ENCODE measurements at places on chromosomes 16 and 17.

- no peak for DNase-seq
Observed at GRCh38 chr16:51159296-51159695, 8.2 kb upstream of the SALL1 start.

DNA sequence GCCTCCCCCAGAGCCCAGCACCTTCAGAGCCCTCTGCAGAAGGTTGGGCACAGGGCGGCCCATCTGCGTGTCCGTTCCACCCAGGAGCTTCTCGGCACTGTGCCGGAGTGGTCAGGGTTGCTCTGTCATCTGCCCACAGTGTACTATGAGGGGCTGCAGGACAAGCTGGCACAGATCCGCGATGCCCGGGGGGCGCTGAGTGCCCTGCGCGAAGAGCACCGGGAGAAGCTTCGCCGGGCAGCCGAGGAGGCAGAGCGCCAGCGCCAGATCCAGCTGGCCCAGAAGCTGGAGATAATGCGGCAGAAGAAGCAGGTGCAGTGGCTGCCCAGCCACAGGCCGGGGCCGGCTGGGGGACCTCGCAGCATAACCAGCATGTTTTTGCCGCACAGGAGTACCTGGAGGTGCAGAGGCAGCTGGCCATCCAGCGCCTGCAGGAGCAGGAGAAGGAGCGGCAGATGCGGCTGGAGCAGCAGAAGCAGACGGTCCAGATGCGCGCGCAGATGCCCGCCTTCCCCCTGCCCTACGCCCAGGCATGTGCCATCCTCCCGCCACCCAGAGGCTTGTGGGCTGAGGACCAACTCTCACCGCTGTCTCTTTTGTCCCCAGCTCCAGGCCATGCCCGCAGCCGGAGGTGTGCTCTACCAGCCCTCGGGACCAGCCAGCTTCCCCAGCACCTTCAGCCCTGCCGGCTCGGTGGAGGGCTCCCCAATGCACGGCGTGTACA lies 6.8 kb upstream of the MRPL12 start:
- DNase-seq = no peak

DNA sequence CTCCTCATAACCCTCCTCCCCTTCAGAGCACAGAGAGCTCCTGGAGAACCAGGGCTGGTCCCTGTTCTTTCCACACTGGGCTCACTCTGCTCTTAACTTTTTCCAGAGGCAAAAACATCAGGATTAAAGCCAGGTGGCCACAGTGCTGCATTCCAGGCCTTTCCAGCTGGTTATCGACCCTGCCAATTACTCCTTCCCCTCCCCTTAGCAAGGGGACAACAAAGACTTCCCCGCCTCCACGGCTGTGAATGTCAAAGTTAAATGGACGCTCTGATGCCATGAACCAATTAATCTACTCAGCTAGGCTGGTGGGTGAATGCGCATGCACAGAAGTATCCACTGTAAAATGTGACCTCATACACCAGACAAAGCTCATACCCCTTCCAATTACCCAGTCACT lies 23.1 kb downstream of the ACLY start:
- DNase-seq = no peak

DNA sequence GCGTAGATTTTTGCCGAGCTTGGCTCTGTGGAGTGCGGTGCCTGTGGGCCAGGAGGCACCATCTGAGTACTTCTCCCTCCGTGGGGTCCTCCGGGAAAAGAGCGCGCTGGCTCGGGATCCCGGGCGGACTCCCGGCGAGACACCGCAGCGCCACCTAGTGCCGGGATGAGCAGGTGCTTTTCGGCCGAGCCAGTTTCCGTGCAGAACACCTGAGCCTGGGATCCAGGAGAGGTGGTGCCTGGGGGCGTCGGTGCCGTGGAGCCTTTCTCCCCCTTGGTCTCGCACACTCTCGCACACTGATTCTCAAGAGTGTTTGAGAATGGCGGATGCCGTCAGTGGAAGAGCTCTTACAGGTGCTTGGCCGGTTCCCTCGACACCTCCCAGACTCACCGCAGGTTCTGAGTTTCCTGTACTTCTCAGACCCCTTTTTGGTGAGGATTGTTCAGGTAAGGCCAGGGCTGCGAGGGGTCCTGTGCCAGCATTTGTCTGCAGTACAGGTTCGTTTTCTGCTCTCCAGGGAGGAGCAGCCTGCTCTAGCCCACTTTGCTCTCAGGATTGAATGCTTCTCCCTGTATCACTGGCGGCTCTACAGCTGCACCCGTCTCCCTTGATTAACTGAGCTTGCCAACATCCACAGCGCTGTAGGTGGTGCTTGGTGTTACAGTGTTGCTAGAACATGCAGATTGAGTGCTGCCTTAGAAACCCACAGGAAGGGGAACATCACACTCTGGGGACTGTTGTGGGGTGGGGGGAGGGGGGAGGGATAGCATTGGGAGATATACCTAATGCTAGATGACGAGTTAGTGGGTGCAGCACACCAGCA lies 23.3 kb downstream of the TBCD start:
- peak; percentile 38 for DNase-seq

- peak; percentile 55 for DNase-seq
Observed at GRCh38 chr17:67378454-67379250, 1.6 kb downstream of the PITPNC1 start.

- DNase-seq = no peak
Observed at GRCh38 chr16:265711-266110, 10.0 kb downstream of the RGS11 start.

DNA sequence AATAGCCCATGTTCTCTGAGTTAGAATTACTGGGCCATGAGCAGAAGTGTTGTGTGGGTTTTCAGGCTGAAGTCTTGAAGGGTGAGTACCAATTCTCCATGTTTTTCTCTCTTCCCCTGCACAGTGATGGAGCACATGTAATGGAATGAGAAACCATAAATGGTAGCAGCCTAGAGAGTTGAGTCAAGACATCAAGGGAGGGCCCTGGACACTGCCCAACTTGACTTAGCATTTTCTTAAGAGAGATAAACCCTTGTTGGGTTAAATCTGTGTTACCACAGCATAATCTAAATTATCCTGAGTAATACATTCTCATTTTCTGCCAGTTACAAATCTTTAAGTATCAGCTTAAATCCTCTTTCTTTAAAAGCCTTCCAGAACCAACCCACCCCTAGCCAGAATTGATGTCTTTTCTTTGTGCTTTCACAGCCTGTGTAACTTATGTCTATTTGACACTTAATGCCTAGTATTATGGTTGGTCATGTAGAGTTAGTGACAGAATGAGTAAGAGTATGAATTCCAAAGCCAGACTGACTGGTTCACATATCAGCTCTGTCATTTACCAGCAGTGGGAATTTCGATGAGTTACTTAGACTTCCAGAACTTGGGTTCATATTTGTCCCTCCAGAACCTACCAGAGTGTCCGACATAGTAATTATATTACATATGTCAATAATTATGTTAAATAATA lies 27.0 kb upstream of the RGS9 start:
- no peak for DNase-seq

- DNase-seq = no peak
Observed at GRCh38 chr17:29968271-29968670, 26.8 kb downstream of the EFCAB5 start.

GRCh38 chr17:35716897-35717465 lies 14.5 kb upstream of the RASL10B start:
- DNase-seq = no peak

DNA sequence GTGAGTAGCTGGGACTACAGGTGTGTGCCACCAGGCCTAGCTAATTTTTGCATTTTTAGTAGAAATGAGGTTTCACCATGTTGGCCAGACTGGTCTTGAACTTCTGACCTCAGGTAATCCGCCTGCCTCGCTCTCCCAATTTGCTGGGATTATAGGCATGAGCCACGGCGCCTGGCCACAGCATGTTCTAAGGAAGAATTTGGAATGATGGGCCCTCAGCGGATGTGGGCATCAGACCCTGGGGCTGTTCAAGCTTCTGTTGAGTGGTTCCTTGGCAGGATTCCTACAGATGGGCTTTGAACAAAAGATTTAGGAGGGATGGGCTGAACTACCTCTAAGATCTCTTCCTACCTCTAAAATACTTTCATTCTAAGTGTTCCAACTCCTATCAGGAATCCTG lies 4.1 kb downstream of the PRPSAP2 start:
- no peak for DNase-seq

GRCh38 chr17:32917081-32917480 lies 10.9 kb upstream of the TMEM98 start:
- no peak for DNase-seq

DNA sequence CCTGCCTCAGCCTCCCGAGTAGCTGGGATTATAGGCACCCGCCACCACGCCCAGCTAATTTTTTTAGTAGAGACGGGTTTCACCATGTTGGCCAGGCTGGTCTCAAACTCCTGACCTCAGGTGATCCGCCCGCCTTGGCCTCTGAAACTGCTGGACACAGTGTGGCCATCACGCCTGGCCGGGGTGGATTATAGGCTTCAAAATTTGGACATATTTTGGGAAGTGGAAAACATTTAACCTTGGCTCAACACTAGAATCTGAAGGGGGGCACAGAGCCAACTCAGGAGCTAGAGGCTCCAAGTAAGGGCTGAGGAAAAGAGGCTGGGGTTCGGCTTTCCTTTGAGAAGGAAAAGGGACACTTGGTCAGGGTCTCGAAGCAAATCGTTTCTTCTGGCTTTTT lies 2.2 kb upstream of the CDK5R1 start:
- DNase-seq = no peak

DNA sequence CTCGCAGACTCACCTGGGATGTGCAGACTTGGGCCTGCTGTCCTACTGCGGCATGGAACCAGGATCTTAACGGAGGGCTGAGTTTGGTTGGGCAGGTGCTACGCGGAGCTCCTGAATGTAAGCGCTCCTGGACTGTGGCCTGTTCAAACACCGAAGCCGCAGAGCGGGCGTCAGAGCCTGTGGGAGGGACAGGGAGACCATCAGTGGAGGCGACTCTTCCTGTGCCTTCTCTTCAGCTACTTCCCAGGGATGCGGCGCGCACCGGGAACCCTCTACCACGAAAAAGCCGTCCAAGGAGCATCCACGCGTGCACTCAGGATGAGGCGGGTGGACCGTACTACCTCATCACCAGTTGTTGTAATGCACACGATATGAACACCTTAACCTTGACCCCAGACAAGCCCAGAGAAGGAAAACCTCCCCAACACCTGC lies 2.0 kb downstream of the USP36 start:
- no peak for DNase-seq

DNA sequence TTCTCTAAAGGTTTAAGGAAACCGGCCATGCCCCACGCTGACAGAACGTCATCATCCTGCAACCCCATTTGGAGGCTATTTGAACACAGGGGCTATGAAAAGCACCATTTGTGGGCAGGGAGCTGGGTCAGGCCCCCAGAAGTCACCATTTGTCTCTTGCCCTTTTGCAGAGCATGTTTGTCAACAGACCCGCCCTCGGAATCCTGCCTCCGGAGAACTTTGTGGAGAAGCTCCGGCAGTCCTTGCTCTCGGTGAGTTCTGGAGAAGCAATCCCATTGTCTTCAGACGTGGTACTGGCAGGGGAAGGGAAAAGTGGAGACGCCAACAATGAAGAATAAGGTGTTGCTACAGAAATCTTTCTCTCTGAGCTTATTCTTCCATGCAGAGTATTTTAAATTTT lies 33.5 kb downstream of the TMEM186 start:
- no peak for DNase-seq

- no peak for DNase-seq
Observed at GRCh38 chr16:56990407-56991286, 1.3 kb downstream of the NLRC5 start.

GRCh38 chr16:9327253-9327652 lies 235.8 kb downstream of the HAPSTR1 start:
- DNase-seq = no peak

DNA sequence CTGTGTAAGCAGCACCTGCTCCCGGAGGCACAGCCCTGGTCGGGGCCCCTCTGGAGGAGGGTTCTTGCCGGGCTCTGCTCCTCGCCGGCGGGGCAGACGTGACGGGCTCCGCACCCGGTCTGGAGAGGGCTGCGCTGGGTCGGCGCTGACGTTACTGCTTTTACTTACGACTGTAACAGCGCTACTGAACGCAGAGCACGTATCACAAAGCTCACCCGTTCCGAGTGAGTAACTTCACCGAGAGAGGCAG lies 1.3 kb upstream of the RAB40C start:
- no peak for DNase-seq

- DNase-seq = no peak
Observed at GRCh38 chr17:72529386-72529785, 408.6 kb downstream of the SOX9 start.

DNA sequence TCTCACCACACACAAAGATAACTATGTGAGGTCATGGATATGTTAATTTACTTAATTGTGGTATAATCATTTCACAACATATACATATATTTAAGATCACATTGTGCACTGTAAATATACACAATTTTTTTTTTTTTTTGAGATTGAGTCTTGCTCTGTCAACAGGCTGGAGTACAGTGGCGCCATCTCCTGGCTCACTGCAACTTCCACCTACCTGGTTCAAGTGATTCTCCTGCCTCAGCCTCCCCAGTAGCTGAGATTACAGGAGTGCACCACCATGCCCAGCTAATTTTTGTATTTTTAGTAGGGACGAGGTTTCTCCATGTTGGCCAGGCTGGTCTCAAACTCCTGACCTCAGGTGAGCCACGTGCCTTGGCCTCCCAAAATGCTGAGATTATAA lies 11.5 kb upstream of the PRSS54 start:
- DNase-seq = no peak

- no peak for DNase-seq
Observed at GRCh38 chr16:66382171-66382965, 15.9 kb downstream of the CDH5 start.

DNA sequence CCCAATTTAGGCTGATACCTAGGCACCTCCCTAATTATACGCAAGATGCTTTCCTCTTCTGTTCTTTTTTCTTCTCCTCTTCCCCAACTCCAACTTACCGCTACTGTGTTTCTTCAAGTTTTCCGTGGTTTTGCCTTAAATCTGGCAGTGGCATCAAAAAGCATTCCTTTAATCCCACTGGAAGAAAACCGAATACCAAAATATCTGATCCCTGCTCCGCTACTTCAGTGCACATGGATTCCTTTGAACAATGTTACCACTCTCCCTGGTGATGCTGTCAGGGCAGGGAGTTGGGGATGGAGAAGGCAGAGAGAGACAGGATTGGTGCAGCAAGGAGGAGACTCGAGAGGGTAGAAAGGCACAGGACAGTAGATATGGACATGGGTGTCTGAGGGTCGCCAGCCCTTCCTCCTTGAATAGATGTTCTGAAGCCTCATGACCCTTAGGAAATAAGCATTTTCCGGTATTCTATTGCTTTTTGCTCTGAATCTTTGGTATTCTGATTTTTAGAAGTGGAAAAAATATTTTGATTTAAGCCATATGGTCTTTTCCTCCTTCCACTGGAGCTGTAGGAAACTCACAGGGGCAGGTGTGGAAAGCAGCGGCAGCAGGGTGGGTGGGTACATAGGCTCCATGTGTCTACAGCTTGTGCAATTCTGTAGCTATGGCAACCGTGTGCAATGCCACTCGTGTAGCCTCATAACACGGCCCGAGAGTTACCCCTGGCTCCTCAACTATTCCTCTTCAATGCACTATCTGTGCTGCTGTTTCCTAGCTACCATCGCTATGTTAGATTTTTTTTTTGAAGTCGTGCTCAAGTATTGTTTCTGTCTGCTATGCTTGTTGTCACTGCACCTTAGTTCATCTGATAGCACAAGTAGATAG lies 32.3 kb upstream of the TANC2 start:
- no peak for DNase-seq

GRCh38 chr16:67105246-67105645 lies 4.5 kb upstream of the PHAF1 start:
- DNase-seq = no peak

GRCh38 chr16:69182730-69183416 lies 4.1 kb upstream of the SNTB2 start:
- peak; percentile 63 for DNase-seq

GRCh38 chr17:39405436-39405835 lies 4.0 kb upstream of the FBXL20 start:
- no peak for DNase-seq

All from NCI-H1105 (cell line).